ENCODE measurements at places on chromosomes 4 and X. TPM values are rescaled to one million over a fixed set of nuclear protein-coding genes. Genes with fewer than 3 reads are reported as not detected.

GRCh38 chr4:86536151-86536550 lies 58.0 kb upstream of the PTPN13 start:
- DNase-seq = no peak

DNA sequence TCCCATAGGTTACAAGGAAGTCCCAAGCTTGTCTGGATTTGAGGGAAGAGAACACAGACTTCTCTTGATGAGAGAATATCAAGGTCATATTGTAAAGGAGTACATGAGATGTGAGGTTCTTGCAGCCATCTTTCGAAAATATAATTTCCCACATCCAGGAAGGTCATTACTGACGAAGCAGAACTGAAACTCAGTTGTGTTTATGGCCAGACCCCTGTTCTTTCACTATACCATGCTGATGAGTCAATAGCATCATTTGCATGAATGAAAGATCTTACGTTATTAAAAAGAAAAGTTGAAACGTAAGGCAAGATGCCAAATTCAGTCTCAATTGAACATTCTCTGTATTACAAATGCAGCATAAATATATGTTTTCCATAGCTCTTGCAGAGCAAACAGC lies 14.2 kb upstream of the CCDC149 start:
- no peak for DNase-seq

DNA sequence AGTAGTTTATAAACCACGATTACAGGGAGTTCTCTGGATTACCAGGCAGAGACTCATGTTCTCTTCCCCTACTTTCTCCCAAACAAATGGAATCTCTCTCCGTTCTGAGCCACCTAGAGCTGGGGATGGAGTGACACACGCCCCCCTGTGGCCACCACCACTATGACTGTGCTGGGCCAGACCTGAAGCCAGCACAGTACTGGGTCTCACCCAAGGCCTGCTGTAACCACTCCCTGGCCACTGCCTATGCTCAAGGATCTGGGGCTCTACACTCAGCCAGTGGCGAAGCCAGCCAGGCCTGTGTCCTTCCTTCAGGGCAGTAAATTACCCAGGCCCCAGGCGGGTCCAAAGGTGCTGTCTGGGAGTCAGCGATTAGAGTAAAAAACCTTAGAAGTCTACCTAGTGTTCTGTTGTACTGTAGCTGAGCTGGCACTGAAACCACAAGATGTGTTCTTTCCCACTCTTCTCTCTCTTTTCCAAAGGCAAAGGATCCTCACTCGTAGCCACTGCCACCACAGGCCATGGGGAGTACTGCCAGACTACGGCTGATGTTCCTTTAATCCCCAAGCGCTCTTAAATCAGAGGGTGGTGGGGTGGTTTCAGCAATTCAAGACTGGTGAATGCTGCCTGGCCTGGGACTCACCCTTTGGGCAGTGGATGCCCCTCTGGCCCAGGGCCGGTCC lies 412.2 kb upstream of the ARX start:
- no peak for DNase-seq

GRCh38 chr4:174358410-174358809 lies 74.7 kb downstream of the CEP44 start:
- DNase-seq = no peak

- DNase-seq = no peak
Measured at GRCh38 chr4:166140951-166141350, 267.9 kb downstream of the TLL1 start.

- no peak for DNase-seq
Measured at GRCh38 chrX:71170660-71171059, 26.0 kb downstream of the NLGN3 start.

DNA sequence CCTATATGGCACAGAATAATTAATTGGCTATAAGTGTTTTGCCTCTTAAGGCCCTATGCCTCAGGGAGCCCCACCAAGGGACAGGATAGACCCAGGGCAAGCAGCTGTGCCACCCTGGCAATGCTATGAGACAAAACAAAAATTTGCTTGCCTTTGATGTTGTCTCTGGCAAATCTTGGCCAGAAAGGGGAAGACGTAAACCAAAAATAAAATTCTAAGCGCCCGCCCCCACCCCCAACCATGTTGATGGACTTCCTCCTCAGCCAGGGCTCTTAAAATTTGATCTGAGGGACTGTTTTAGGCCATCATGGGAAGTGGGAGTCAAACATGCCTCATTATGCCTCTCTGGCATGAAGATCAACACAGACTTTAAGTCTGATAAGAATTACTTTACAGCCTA lies 130.5 kb upstream of the APOOL start:
- DNase-seq = no peak

GRCh38 chr4:145183023-145183422 lies 2.6 kb upstream of the OTUD4 start:
- DNase-seq = no peak

- no peak for DNase-seq
Measured at GRCh38 chr4:89914609-89915550, 20.2 kb downstream of the MMRN1 start.

GRCh38 chr4:174496631-174497432 lies 25.5 kb downstream of the HPGD start:
- DNase-seq = no peak

DNA sequence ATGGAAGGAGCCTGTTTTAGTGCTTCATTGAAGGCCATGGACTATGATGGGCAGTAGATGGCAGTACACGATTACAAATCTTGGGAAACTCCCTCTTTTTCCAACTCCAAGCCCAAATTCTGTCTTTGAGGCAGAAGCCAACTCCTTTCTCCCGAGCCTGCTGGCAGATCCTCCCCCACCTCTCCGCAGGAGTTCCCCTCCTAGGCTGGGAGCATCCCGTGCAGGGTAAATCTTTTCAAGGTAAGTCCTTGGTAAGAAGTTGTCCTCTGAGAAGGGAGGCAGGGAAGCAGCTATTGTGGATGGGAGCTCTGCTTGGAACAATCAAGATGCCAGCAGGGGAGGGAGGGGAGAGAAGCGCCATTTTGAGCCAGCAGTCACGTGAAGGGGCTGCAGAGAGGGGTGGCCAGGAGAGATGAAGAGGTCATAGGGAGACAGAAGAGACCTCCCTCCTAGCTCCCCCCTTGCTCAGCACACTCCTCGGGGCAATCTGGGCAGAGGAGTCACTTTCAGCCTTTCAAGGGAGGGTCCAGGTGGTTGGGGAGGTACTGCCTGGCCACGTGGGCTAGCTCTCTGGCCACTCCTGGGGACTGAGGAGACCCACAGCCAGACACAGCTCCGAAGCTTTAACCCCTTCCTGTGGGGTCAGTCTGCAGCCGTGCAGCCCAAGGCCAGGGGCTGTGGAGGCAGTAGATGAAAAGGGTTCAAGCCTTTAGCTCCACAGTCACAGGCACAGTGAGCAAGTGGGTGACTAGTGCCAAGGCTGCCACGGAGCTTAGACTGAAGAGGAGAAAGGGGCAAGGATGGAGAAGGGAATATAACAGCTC lies 9.6 kb downstream of the CC2D2A start:
- DNase-seq = peak; percentile 74

DNA sequence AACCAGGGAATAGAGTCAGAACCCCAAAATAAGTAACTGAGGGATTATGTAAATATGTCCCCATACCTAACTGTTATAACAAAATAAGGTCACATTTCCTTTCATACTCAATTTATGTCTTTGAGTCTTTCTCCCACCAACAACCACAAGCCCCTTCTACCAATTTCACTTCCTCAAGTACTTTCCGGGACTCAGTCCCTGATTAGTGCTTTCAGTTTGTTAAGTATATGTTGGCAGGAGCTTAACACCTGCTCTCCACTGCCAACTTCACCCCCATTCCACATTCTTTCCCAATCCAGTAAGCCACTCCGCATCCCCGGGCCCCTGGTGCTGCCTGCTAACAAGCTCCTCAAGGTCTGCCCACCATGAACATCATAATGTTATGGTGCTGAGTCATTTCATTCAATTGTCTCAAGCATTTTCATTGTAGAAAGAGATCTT lies 71.3 kb upstream of the SPRY1 start:
- DNase-seq = no peak

GRCh38 chr4:151052785-151053184 lies 37.7 kb upstream of the LRBA start:
- no peak for DNase-seq

DNA sequence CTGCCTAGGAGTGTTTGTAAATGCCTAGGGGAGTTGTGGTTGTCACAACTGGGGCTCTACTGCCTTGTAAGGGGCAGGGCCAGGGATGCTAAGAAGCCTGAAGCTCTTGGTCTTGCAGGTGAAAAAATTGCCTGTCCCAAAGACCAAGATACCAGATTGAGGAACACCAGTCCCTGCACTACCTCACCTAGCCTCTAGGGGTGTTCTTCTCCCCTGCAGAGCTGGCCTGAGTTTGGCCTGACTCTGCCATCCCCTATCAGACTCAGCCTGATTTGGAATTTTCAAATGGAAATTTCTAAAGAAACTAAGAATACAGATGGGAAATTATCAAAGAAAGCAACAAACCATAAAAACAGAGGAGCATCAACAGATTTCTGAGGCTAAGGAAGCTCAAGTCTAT lies 90.4 kb downstream of the ZC4H2 start:
- no peak for DNase-seq

DNA sequence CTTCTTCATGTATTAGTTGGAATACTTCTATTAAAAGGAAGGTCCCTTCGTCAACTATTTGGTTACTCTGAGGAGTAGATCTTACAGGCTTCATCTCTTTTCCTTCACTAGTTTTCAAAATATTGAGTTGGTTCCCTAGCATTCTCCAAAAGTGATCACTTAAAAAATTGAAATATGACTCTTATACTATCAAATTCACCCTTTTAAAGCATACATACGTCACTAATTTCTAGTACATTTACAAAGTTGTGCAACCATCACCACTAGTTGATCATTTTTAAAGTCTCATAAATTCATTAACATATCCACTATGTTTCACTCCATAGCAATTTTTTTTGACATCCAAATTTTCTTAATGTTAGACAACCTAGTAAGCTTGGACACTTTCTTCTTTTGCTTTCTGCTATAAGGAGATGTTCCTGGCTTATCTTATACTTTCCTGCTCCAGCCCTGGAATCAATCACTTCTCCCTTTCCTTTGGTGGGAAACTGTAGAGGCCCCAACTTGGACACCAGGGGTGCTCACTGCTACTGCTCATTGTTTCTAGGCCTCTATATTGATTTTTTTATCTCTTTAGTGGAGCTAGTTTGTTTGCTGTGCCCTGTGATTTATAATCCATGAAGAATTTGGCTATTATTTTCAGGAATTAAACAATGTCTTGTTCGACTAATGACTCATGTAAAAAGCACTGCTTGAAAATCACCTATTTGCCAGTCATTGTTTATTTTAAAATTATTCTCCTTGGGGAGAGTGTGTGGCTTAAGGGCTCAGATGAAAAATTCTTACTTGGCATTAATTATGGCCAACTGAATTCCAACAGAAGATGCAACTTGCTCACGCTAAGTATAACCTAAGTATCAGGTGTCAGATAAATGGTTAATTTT lies 4.0 kb upstream of the ZFX start:
- no peak for DNase-seq

GRCh38 chr4:26751838-26752237 lies 108.8 kb upstream of the STIM2 start:
- no peak for DNase-seq

GRCh38 chr4:121278811-121279368 lies 101.9 kb downstream of the QRFPR start:
- no peak for DNase-seq

DNA sequence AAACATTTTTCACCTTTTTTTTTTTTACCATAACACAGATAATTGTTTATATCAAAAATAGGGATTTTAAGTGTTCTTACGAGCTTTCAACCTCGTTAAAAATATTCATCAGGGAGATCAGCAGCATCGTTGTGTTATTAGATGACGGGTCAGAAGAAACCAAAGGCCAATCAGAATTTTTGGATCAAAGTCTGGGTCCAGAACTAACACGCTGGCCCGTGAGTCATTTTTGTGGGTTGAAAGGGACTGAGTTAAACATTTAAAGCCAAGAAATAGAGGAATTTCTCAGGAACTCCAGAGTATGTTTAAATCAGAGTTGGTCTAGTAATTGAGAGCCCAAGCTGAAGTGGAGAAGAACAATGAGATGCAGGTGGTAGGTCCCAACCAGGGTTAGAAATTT lies 170.8 kb downstream of the TLL1 start:
- DNase-seq = no peak

DNA sequence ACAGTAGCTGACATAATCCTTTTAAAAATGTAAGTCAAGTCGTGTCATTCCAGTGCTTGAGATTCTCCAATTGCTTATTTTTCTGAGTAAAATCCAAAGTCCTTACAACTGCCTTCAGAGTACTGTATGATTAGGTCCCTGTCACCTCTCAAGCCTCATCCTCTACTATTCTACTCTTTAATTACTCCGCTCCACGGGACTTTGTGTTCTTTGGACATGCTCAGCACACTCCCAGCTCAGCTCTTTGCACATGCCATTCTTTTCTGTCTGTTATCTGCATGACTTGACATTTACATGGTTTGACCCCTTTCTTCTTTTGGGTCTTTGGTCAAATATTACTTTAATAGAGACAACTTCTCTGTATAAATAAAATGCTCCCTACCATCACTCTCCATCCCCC lies 15.1 kb downstream of the FAM47E start:
- no peak for DNase-seq

Gene RWDD4
- total RNA-seq = 30.5 TPM

Gene AFM
- not detected for total RNA-seq

Gene IBSP
- total RNA-seq = 0.19 TPM

Gene SLC25A31
- total RNA-seq = not detected

Gene MTMR8
- not detected for total RNA-seq

All from SJSA1 (cell line).